GM13977 (cell line): ENCODE measurements at places on chromosomes 4 and X.

DNA sequence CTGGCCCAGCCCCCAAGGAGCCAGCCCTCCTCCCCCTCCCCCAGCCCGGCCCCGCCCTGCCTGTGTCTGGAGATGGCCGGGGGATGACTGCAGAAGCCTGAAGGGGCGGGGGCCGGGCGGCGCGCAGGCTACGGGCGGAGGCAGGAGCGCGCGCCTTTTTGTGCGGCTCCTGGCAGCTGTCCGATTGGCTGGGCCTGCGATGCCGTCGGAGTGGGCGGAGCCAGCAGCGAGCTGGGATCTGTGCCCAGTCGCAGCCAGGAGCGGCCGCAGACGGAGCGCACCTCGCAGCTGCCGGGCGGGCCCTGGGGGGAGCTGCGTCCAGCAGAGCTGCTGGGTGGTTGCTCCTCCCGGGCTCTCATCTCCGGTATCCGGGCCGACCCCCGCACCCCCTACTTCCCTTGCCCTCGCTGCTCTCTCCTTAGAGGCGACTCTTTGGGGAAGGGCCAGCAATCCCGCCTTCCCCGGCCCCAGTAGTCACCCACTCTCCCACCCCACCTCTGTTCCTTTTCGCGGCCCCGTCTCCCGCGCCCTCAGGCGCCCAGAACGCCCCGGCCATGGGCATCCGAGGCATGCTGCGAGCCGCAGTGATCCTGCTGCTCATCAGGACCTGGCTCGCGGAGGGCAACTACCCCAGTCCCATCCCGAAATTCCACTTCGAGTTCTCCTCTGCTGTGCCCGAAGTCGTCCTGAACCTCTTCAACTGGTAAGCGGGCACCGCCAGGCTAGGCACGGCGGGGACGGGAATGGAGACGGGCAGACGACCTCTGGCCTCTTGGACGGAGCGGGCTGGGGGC, at the start of gene GABRQ:
Gene GABRQ, plus strand, starts transcription at position 247 of the 794 bp plus-strand sequence. Its CDS starts 308 bp downstream, at position 555.
- DNase-seq, result no peak

DNA sequence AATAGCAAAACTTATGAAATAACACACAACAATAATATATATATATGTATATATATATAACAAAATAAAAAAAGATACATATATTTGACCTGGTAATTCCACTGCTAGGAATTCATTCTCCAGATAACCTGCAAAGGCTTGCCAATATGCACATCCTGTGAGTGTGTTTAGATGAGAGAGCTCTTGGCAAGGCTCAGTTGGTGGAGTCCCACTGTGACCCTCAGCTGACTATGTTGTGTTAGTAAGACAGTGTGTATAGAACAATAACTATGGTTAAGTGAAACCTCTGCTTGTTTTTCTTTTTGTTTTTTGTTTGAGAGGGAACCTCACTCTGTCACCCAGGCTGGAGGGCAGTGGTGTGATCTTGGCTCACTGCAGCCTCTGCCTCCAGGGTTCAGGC, 39.5 kb upstream of the RBMX start:
- no peak for DNase-seq

- no peak for DNase-seq
These were observed 2.7 kb downstream of the JAKMIP1 start for GRCh38 chr4:6197433-6198174.

DNA sequence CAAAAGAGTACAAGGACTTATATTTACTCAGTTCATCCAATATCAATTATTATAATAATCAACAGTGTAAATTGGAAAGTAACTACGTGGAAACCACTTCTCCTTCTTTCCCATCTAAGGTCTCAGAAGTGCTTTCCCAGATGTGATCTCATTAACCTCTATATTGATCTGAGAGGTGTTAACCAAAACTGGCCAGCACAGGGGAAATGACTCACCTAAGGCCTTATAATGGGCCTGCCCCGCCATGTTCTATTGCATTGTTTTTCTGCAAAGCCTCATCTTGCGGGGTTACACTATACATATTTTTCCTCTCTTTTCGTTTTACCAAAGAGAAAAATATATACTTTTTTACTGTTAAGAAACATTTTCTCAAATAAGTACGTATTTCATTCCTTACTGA, 20.5 kb downstream of the RAB40A start:
- DNase-seq, result no peak

DNA sequence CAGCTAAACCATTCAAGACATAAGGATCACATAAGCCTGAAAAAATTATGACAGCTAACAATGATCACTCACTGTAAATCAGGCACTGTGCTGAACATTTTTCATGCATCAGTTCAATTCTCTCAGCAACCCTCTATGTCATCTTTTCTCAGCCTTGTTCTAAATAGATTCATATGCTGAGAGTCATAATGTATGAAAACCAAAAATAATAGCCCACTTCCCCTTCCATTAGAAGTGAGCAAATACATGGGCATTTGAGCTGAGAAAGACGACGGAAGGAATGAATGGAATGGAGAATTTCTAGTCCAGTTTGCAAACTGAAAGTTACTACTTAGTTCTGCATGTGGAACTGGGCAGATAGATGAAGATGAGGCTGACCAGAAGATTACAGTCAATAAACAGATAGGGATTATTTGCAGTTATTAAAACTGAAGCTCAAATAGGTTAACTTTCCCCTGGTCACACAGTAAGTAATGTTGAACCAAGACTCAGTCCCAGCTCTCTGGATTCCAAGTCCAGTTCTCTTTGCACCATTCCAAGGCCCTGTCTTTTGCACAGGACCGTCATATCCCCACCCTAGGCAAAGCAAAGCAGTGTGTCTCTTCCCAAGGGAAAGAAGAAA, 1.6 kb upstream of the SH3RF1 start:
- DNase-seq, result peak; percentile 77

DNA sequence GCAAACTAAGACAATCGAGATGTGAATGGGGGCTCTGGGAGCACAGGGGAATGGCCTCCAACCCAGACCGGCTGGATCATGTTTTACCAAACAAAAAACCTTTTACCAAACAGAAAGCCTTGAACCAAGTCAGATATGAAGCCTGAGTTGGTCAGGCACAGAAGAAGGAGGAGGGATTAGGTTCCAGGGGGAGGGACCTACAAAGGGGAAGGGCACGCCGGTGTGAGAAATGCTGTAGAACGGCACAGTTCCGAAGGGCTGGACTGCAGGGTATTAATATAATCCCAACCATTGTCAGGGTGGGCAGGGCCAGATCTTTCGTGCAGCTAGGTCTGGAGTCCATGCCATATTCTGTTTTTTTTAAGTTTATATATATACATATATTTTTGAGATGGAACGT, 52.9 kb upstream of the NYX start:
- no peak for DNase-seq

DNA sequence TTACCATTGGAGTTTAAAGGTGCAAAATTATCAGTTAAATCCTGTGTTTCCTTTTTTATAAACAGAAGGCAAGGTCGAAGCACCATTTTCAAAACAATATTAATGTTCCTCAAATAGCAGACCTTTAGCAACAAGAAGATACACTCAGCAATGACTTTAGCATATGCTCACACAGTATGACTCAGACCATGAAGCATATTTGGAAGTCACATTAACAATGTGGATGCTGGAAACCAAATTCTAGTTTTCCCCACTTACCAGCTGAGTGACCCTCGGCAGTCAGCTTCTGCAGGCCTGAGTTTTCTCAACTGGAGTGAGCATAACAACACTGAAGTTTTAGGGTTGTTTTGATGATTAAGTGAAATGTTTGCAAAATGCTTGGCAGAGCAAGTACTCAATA, 130.5 kb downstream of the ANK2 start:
- DNase-seq, result no peak

DNA sequence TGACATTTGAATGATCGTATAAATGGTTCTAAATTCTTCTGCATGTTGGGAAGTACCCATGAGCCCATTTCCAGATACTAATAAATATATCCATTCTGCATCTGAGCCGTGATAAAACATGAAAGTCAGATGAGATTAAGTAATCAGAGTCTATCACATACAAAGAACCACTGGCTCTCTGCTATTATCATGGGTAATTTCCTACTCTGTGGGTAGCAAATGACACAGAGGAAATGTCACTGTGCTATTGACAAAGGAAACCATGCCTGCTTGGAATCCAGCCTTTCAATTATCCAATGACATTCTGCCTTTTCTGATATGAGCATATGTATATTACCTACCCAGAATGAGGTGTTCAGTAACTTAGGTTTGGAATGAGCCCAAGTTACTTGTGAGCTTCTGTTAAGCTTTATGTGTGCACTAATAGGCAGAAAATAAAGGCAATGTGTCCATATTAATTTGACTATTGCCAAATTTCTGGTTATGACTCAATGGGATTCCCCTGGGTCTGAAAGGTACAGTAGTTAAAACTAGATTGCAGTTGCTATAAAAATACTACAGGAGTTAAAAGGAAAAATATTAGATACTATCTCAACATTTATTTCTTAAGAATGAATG, 238.7 kb upstream of the KCNIP4 start:
- DNase-seq, result no peak

GRCh38 chr4:8308144-8308543, 38.6 kb downstream of the HTRA3 start:
- no peak for DNase-seq

DNA sequence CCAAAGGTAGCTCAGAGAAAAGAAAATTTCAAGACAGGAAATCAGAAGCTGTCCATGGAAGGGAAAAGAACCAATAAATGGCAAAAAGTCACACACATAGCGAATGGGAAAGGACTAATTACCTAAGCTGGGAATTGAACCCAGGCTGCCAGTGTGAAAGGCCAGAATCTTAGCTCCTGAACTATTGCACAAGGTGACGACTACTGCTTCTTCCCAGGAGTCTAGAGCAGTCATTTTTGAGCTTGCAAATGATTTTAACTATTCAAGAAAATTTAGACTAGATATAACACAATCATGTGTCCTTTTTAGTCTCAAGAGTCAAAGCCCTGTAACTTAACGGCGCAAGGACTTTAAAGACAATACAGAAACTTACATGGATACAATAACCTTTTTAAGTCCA, 34.1 kb upstream of the ZNF81 start:
- no peak for DNase-seq

DNA sequence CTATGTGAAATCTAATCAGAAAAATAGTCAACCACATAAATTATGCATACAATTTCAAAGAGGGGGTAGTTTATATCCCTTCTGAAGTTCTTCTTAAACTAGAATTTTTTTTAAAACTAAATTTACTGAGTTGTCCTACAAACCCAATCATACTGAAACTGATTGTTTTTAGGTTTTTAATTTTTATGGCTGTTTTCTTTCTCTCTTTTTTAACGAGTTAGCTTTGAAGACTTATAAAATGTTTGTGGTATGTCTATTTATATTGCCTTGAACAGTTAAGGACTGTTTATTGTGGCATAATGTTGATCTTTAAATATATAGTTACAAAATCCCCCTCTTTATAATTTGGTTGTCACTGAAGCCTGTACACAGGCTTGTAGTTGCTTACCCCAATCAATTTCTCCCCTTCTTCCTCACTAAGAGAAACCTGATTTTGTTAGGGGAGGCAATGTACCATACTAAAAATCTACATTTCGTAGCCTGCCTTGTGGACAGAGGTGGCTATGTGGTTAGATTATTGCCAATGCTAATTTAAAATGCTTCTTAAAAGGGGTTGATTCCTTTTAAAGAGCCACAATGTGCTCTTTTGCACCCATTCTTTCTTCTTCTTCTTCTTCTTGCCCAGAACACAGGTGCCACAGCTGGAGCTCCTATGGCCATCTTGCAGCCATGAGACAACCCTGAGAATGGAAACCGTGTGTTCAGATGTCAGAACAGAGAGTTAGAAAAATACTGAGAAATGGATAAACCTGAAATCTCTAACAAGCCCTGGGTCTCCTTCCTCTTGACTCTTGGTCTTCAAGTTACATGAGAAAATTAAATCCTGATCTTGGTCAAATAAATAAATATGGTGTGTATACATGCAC, 102.7 kb upstream of the ZNF827 start:
- DNase-seq, result no peak

- no peak for DNase-seq
These were observed 61.4 kb downstream of the SMARCA1 start for GRCh38 chrX:129461801-129462456.

DNA sequence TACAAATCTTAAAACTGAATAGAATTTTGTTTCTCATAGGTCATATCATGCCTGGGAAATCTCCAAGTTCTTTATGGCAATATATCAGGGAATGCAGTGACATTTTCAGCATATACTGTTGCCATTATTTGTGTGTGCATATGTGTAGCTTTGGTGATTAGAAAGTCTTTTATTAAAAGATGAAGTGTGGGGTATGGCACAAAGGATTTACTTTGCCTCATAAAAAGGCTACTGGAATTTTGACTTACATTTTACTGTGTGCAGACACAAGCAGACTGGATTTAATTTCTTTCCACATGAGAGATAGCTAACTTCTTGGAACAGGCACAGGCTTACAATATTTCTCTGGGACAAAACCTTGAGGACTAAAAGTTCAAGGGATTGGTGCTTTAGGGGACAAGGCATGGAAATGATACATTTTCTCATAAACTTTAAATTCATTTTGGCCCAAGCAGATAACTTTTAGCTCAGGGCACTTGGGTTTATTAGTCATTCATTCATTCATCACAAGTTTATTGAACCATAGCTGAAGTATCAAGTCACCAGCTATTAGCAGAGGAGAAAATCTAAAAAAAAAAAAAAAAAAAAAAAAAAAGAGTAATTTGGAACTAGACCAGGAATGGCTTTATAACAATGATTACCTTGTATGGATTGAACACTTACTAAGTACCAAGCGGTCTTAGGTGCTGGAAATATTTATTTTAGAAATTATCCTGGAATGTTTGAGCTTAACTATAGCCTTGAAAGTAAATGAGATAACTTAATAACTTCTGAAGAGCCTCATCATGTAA, 191.5 kb downstream of the SLIT2 start:
- DNase-seq, result no peak

GRCh38 chr4:71827826-71828225, 43.9 kb upstream of the GC start:
- no peak for DNase-seq

- DNase-seq, result no peak
These were observed 11.7 kb downstream of the LAS1L start for GRCh38 chrX:65522739-65523372.

- no peak for DNase-seq
These were observed 256.8 kb downstream of the TRIML1 start for GRCh38 chr4:188396037-188396436.
